ENCODE measurements at places on chromosomes 16 and 17.

DNA sequence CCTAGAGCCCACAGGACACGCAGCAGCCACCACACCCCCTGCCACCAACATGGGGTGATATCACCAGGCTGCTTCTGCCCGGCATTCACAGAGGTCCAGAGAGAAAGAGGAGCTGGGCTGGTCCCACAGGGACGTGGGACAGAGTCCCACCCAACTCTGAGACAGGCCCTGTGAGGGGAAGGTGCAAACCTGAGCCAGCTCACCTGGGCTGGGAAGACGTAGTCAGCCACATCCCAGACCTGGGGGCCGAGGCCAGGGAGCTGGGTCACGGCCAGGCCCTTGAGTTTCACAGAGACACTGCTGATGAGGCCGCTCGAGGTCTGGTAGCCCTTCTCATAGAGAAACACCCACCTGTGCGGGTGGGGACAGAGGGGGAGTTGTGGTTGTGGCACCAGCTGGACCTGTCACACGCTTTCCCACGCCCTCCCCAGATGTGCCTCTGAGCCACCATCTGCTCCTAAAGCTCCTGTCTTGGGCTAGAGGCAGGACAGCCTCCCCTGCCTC lies 11.2 kb downstream of the P2RX1 start:
- DNase-seq: no peak

- peak; percentile 24 for DNase-seq
These were observed 23.4 kb downstream of the RBL2 start for GRCh38 chr16:53457670-53458069.

- no peak for DNase-seq
These were observed 13.4 kb downstream of the EMC8 start for GRCh38 chr16:85785927-85786326.

DNA sequence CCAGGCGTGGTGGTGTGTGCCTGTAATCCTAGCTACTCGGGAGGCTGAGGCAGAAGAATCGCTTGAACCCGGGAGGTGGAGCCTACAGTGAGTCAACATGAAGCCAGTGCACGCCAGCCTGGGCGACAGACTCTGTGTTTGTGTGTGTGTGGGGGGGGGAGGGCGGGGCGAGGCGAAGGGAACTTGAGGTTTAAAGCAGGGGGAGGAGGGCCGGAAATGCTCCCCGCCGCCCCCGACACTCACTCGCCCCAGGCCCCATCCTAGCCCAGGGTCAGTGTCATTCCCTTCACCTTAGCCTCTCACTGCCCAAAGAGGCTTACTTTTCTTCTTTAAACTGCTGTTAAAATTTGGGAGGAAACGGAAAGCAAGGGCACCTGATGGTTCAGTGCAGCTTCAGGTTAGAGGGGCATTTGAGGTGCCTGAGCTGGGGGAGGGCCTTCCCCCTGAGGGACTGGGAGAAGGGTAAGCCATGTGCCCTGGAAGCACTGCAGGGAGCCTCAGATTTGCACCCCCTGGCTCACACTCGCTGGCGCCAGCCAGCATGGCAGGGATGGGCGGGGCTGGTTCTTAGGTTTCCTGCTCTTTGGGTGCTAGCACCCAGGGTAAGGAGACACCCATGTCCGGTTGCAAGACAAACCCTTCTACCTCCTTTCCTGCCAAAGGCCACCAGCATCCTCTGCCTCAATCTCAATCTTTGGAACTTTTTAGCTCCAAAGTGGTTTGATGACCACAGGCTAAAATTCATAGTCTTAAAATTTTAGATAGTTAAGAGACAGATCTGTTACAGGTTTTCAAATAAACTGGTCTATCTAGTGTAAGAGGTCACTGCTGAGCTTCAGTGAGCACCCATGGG lies 2.2 kb upstream of the LIMD2 start:
- peak; percentile 56 for DNase-seq

- no peak for DNase-seq
These were observed 5.9 kb downstream of the MEOX1 start for GRCh38 chr17:43655693-43656255.

DNA sequence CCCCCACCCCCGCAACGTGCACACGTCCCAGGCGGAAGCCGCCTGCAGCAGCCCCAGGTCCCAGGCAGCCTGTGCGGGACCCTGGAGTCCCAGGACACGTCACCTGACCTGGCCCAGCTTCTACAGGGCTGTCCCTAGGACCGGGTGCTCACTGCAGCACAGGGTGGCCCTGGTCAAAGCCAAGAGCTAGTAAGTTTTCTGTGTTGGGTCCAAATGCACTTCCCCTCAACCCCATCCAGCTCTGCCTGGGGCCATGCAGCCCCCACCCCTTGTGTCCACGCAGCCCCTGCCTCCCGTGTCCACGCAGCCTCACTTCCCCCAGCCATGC lies 22.1 kb upstream of the PVALEF start:
- no peak for DNase-seq

GRCh38 chr16:3954411-3954921 lies 74.0 kb upstream of the CREBBP start:
- DNase-seq: no peak

DNA sequence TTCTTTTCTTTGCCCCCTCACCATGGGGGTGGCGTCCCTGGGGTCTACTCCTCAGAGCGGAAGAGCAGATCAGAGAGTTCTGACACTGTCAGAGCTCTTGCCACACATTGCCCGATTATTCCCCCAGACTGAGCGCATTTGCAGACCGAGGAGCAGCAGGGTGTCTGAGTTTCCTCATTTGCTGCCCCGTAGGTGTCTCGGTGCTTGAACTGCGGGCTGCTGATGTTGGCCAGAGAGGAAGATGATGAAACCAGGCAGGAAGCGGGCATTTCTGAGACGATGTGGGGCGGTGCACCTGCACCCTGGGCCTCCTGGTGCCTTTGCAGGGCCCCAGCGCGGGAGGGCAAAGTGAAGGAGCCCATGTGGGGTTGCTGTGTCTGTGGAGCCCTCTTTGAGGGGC lies 55.2 kb downstream of the ARSG start:
- DNase-seq: peak; percentile 43

- no peak for DNase-seq
These were observed 142.3 kb downstream of the PMP22 start for GRCh38 chr17:15122857-15123256.

DNA sequence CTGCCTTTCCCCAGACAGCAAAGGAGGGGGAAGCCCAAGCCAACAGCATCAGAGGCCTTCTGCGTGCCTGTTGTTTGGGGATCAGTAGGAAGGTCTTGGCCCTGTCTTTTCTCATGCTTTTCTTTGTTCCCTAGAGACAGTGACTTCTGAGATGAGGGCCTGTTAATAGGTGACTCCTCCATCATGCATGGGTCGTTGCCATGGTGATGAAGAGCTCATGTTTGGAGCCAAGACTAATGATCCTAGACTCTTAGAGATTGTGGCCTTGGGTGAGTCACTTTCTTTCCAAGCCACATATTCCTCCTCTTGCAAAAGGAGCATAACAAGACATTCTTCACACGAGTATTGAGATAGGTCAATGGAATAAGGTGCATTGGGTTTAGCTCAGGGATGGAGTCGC lies 201.1 kb upstream of the ASIC2 start:
- DNase-seq: no peak

- DNase-seq: no peak
These were observed 9.4 kb upstream of the SLC52A1 start for GRCh38 chr17:5044630-5045029.

DNA sequence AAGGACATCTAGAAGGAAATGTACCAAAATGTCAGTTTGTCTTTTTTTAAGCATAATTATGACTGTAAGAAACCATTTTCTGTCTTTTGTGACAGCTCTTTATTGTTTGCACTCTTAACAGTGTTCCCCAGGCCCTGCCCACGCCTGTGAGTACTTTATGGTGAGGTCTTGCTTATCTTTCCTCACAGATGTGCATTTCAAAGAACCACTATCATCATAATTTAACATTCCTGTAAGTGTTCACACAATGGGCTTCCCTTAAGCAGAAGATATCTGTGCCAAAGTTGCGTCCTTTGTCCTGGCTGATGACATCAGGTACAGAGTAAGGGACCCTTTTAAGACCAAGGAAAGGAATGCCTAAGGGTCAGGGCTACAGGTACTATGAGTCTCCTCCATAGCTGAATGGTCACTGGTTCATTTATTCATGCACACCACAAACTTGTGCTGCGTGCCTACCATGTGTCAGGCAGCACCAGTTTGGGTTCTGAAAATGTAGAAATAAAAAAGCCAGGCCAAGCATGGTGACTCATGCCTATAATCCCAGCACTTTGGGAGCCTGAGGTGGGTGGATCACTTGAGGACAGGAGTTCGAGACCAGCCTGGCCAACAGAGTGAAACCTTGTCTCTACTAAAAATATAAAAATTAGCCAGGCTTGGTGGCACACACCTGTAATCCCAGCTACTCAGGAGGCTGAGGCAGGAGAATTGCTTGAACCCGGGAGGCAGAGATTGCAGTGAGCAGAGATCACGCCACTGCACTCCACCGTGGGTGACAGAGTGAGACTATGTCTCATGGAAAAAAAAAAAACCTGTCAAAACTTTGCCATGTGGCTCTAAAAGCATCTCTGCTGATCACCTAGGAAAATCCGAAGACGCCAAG lies 55.4 kb upstream of the NLK start:
- no peak for DNase-seq

GRCh38 chr17:2872282-2872681 lies 76.0 kb downstream of the RAP1GAP2 start:
- DNase-seq: no peak

DNA sequence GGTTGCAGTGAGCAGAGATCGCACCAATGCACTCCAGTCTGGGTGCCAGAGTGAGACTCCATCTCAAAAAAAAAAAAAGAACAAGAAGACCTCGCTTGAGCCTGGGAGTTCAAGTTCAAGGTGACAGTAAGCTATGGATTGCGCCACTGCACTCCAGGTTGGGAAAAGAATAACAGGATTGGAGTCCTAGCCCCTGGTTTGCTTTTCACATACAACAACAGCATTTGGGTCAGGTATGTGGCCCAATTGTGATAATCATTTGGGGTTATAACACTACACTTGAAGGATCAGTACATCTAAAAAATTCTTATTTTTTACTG lies 3.4 kb upstream of the SEPHS2 start:
- DNase-seq: no peak

GRCh38 chr17:6153375-6153774 lies 83.2 kb downstream of the WSCD1 start:
- DNase-seq: no peak

DNA sequence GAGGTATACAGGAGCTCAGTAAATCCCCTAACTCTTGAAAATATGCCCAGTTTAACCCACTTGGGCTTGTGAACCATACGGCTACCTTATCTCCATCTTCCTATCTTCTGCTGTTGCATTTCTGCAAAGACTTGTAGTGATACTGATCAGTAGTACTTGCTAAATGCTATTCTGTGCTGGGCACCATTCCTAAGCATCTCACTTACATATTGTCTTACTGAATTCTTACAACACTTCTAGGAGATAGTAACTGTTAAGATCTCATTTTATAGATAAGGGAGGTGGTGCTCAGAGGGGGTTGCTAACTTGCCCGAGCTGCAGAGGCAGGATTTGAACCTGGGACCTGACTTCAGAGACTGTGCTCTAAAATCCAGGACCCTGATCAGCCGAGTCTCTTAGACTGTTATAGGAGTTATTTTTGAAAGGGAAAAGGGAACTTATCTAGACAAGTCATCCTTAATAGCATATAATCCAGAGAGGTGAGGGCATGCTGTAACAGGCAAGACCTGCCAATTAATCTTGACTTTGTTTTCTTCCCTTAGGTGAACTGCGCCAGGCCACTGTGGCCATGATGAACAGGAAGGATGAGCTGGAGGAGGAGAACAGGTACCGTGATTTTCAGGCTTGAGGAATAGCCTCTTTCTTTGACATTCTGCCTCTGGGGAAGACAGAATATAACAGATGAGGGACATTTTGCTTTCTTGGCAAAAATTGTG lies 149.7 kb downstream of the SNX29 start:
- DNase-seq: no peak

DNA sequence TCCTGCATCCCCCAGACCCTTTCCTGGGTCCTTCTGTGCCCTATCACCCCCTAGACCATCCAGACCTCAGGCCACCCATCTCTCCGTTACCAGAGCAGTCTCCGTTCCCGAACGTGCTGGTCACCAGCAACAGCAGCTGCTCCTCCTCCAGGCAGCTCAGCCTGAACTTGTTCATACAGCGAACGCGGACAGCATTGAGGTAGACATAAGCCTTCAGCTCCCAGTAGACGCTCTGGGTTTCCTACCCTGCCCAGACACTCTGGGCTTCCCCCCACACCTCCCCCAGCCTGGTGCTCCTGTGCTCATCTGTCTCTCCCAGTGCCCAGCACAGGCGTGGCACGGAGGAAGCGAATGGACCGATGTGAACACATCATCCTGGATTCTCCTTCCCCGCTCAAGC lies 41.6 kb upstream of the RNFT1 start:
- DNase-seq: no peak

- no peak for DNase-seq
These were observed 797 bp upstream of the SNX11 start for GRCh38 chr17:48106802-48107136.
